Foreskin melanocyte (primary cell): ENCODE measurements at places on chromosomes 1 and 21.
A peak's percentile ranks its signal among the peaks of the same experiment; 100 is the strongest.

DNA sequence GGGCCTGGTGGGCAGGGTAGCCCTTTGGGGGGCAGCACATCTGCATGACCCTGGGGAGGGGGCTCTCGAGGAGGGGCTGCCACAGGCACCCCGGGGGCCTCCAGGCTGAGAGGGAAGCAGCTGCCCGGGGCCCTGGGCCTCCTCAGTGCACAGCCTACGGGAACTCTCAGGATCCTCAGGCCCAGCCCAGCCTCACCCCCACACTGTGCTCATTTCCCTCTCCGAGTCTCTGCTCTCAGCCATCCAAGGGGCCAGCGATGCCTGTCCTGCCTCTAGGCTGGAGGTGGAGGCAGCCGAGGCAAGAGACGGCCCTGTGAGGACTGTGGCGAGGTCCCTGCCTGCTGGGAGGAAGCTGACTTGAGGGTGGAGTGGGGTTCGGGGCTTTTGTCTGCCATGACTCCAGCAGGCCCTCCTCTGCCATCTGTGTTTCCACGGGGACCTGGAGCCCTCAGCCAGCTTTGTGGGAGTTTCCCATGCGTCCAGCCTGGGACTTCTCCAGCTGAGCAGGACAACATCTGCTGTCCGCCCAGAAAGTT is 7.2 kb upstream of the PLEKHG5 start:
- DNase-seq: no peak

- DNase-seq: no peak
Measured at GRCh38 chr1:47362828-47363227, 29.2 kb downstream of the CMPK1 start.

DNA sequence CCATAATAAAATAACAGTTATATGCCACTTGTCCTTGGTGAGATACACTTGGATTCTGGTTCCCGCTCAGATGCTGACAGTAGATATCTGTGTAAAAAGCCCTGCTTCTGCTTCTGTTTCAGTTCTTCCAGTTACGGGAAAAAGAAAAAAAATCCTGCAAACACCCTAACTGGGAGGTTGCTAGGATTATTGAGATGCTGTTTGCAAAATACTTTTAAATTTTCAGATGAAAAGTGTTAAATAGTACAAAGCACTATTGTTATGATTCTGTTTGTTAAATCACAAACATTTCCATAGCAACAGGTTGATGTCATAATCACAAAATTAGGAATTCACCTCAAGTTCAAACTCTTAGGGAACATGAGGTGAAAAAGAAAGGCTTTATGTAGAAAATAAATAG is 232.3 kb downstream of the HMCN1 start:
- no peak for DNase-seq

DNA sequence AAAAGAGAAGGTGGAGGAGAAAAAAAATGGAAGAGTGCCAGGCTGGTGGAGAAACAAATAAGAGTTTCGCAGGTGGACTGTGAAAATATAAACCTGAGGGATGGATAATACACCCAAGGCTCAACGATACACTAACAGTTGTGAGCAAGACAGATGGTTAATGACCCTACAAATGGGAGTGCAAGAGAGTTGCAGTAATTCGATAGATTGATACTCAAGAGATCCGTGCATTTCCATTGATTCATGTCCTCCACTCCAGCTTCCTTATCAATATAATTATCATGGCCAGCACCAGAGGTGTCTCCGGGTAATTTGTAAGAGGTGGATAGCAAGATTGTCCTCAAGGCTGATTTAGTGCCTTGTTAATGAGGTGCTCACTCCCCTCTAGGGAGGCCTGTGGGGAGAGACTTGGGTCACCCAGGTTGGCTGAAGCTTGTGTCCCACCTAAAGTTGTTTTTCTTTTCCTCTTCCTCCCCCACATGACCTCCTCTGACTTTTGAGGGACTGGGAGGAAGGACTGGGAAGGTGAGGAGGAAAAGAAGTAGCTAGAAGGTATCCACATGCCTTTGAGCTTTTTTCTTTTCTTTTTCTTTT is 221.8 kb upstream of the KIAA0040 start:
- DNase-seq: no peak

DNA sequence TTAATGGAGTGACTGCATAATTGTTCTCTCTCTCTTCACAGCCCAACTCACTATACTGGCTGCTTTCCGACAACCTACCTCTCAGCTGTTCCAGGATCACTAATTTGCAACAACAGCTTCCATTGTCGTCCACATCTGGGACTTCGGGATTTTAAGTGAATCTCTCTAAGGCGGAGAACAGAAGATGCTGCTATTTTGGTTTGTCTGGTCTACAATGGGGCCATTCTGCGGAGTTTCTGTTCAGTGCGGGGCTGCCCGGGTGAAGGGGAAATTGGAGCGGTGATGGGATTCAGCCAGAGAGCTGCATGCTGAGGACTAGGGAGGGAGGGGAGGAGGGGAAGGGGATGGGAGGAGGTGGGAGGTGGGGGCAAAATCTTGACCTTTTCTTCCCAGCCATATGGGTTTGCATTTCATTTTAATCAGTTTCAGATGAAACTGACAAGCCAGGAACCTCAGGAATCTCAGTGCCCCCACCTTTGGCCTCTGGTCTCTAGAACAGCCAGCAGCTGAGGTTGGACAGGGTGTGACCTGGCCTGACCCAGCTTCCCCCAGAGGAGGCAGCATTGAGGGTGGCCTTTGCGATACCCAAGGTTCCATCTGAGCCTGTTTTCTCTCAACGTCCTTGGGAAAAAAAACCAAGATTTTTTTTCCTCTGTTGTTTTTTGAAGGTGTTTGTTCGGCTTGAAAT is 6.9 kb upstream of the SRP9 start:
- peak; percentile 84 for DNase-seq

DNA sequence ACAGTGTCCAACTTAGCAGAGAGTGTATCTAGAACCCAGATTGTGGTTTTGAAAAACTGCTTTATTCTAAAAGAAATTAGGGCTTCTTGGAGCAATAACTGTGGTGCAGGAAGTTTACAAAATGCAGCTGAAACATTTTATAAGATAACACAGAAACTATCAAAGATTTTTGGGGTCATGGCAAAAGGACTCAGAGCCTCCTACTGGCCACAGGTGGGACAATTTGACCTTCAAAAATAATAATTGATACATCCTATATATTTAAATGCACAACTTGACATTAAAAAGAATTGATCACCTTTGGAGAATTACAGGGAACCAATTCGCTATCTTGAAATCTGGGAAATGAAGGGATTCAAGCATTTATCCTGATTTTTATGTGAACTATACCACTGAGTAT is 235.2 kb downstream of the RPS6KC1 start:
- DNase-seq: no peak

DNA sequence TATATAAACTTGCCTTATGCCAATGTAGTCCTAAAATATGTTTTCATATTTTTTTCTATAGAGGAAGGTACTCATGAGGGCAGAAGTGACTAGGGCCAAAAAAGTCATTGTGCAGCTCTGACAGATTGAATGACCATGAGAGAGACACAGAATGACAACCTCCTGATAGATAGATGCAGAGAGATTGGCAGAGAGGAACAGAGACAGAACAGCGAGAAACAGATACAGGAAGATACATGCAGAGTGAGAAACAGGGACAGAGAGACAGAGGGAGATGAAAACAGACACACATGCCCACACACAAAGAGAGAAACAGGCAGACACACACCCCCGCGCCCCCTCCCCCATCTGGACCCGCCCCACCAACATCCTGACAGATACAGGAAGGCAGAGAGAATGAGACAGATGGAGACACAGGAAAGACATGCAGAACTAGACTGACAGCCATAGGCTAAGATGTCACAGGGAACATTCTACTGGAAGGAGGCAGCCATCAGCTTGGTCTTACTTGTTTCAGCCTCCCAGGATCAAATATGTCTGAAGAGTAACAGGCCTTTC is 211.1 kb downstream of the ST6GALNAC3 start:
- DNase-seq: no peak
